Globus pallidus (tissue), 1 donor: ENCODE measurements at places on chromosomes 7 and 10.

GRCh38 chr10:84224411-84225028 is 824 bp downstream of the LRIT2 start:
- no peak for DNase-seq

- DNase-seq, result no peak
Observed at GRCh38 chr7:32676249-32676941, 181.1 kb downstream of the AVL9 start.

DNA sequence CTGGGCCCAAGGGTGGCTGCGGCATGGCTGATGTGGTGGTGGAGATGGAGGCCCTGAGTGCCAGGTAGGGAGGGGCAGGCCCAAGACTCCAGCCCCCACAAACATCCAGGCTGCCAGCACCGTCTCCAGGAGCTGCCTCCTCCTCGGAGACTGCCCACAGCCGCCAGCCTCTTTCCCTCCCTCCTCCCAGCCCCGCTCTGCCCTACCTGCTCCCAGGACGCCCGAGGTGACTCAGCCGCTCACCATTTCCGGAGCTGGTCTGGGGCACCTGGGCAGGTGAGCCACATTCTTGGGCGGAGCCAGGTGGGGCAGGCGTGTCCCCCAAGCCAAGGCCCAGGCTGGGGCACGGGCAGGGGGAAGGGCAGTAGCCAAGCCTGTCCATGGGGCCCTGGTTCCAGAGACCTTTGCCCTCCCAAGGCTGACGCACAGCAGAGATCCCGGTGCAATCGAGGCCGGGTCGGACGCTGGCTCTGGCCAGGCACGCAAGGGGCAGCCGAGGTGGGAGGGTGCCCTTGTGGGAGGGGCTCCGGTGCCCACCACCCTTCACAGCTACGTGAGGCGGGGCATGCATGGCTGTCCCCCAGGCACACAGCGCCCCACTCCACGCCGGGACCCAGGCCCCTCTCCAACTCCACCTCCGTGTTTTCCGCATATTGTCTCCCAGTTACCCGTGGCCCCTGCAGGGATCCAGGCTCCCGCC is 8.8 kb downstream of the ADAP1 start:
- DNase-seq, result no peak

GRCh38 chr10:9735731-9736130 is 1281.9 kb upstream of the CELF2 start:
- DNase-seq, result no peak

DNA sequence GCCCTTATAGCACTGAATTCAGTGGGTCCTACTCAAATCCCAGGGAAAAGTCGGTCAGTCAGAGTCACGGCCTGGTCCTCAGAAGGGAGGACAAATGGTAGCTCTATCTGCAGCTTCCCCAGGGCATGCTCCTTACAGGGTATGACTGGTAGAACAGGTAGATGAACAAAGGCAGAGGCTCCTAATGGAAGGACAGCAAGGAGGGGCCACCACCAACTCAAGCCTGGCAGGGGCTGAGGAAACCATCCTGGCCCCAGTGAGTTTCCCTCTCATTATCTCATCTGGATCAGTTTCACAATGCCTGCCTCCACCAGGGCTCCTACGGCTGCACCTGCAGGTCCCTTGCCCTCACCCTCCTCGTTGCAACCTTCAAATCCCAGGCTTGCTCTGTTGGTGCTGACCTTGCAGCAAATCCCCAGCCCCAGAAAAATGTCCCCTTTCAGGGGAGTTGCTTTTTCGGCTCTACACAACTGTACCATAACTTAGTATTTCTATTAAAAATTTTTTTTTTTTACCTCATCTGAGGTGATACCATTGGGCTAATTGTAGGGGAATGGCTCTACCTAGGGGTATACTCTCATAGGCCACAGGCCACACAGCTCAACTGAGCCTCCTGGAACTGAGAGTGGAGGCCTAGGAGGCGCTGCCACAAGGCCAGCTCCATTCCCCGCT is 2.4 kb upstream of the MYO1G start:
- no peak for DNase-seq

DNA sequence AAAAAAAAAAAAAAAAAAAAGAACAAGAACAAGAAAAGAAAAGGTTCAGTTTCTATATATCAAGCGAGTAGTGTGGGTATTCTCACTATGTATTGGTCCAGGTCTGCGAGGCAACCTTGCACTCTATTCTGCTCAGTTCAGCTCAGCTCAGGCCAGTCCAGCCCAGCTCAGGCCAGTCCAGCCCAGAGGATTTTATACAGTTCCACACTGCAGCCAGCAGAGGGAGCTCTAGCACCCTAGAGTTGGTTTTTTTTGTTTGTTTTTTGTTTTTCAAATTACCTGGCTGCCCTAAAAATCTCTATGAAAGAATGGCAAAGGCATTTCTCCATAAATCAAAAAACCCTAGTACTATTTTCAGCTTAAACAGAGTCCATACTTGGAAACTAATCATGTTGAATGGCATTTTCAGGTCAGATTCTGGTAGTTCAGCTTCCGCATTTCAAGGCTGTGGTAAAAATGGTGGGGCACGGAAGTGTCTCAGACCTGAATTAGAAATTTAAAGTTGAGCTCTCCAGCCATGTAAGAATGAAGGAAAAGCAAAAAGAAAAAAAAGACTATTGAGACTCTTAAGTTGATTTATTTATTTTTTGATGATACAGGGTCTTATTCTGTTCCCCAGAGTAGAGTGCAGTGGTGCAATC is 55.2 kb upstream of the GSDME start:
- DNase-seq, result peak; percentile 36

DNA sequence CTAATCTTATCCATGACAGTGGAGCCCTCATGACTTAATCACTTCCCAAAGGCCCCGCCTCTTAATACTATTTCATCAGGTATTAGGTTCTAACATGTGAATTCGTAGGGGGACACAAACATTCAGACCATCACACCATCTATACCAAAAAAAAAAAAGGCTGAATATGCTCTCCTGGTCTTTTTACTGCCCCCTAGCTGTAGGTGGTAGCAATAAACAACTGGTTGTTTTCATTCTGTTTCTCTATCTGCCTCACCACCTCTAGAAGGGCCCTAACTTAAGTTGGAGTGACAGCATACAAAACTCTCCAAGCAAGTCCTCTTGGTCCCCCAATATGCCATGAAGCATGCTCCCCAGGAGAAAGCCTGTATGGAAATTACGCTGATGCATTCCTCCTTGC is 94.1 kb downstream of the GRM8 start:
- no peak for DNase-seq

DNA sequence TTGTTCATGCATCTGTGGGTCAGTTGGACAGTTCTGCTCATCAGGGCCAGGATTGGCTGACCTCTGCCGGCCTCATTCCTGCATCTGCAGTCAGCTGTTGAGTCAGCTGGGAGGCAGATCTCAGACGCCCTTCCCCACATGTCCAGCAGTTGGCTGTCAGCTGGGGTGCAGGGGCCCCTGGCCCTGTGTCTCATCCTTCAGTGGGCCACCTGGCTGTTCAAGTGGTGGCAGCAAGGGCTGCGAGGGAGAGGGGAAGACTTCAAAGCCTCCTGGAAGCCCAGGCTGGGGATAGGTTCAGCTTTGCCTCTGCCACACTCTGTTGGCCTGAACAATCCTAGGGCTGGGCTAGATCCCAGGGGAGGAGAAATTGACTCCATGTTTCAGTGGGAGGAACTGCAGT is 33.2 kb downstream of the TACR2 start:
- no peak for DNase-seq

GRCh38 chr7:130219871-130220270 is 12.2 kb downstream of the SSMEM1 start:
- DNase-seq, result no peak

DNA sequence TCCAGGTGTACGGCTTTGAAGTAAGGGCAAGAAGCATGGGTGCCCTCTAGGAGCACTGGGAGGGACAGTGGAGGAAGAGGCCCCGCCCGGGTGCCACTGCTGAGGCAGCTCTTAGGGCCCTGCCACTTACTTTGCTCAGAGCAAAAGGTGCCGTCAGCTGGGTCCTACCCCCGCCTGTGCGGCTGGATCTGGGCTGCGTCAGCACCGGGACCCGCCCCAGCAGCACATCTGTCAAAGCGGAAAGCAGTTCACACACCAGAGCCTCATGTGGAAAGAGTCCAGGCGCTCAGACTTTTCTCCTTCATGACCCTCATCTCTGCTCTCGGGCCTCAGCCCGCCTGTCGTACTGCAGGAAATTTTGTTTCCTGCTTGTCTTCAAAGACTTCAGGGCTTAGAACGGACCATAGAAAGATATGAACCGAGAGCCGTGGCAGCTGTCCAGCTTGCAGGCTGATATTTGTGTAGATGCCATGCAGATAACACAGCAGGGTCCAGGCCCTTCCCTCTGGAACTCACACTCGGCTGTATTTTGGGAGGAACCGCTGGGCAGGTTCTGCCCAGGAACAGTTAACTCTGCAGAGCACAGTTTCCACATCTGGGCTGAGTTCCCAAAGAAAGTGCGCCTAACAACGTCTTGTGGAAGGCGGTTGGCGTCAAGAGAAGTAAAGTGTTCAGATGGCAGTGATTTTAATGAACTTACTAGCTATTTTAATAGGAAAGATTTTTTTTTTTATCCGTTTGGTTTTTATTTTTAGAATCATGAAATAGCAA is 44.3 kb upstream of the PRKAR1B start:
- DNase-seq, result no peak

DNA sequence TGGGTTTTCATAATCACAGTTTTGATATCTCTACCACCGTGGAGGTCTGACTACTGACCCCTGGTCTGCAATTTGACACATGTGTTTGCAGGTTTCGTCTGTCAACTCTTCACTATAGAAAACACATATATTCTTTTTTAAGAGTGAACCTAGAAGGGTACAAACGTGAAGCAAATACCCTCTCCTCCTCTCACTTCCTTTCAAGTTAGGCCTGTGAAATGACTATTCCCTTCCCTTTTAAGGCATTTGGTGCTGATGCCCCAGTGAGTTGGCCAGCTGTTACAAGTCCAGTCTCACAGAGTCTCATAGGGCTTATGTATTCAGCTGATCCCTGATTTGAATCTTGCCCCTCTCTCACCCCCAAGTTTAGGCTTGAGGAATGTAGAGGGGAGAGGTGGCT is 742.0 kb upstream of the IGFBP3 start:
- DNase-seq, result no peak

DNA sequence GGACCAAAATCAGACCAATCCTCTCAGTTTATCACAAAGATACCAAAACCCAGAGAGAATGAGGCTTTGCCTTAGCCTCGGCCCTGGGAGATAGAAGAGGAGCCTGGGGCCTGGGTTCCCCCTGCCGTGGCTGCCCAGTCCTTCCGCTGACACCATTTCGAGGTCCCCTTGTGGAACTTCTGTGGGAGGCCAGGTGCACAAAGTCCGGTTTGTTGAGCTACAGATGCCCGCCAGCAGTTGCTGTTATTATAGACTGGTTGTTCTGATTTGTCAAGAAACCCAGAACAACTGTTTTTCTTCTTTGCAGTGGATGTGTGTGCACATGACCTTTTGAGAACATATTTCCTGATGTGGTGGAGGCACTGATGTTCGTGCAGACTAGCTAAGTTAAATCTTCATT is 47.6 kb downstream of the CUX1 start:
- no peak for DNase-seq

GRCh38 chr7:158030566-158030965 is 557.1 kb downstream of the PTPRN2 start:
- no peak for DNase-seq

GRCh38 chr7:38851321-38851720 is 57.7 kb downstream of the VPS41 start:
- no peak for DNase-seq

DNA sequence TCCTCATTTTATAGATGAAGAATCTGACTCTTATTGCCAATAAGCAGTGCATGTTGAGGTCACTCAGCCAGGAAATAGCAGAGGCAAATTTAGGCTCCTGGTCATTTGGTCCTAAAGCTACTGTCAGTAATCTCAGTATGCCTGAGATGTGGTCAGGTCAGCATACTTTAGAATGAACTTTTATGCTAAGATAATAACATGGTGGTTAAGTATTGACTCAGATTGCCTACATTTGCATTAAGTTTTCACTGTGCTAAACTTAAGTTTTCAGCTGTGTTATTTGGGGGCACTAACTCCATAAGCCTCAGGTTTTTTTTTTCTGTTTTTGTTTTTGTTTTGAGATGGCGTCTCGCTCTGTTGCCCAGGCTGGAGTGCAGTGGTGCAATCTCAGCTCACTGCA is 35.9 kb upstream of the CCSER2 start:
- no peak for DNase-seq

GRCh38 chr7:137018468-137018867 is 150.0 kb downstream of the CHRM2 start:
- no peak for DNase-seq

DNA sequence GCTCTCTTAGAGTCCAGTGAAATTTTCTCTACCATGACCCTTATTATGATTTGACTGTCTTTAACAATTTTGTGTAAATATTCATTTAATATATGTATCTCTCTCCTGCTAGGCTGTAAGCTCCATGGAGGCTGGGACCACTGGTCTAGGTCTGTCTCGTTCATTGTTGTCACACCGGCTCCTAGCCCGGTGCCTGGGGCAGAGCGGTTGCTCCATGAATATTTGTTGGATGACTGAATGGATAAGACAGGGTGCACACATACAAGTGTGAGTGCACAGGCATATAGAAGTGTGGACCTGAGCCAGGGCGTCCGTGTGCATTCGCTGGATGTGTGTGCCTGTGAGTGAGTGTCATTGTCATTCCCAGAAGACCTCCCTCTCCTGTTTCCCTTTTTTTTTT is 20.9 kb upstream of the LBX1 start:
- no peak for DNase-seq

DNA sequence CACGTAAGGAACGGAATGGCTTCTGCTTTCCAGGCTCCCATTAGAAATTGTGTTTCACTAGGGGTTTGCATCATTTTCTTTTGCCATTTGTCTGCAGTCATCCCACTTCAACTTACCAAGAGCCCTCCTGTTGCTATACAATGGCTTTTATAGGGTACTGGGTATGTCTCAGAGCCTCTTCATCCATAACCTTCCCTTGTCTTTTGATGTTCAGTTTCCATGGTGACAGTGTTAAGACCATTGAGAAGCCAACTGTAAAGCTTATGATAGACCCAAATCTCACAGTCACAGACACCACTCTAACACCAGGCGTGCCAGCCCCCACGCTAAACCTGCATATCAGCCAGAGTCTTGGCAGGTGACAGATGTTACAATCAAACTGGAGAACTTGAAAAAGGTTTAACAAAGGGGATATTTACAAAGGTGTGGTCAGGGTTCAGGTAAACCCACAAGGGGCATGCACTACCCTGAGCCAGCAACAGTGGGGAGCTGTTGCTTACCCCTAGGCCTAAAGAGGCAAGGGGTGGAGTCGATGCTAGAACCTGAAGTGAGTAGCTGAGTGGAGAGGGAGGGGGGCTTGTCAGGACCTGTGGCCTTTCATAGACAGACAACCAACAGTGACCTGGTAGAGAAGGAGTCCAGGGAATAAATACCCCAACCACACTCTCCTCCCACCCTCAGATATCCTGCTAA is 53.2 kb upstream of the ABLIM1 start:
- no peak for DNase-seq

- DNase-seq, result no peak
Observed at GRCh38 chr7:36109013-36109627, 43.9 kb upstream of the EEPD1 start.
